ENCODE measurements at places on chromosomes 2 and 18.

DNA sequence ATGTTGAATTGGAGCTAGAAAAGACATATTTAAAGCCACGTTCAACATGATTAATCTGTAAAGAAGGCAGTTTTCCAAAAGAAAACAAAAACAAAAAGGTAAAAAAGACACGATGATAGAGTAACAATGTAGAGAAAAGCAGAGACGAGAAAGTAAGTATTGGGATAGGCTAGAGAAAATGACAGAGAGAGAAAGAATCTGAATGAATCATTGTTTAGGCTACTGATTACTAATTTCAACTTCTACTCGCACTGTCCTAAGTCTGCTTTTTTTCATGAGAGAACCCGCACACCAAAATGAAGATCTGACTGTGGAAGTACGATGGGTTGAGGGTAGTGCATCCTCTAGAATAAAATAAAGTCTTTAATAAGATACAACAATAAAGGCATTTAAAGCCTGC is 1599.2 kb upstream of the TMEFF2 start:
- no peak for DNase-seq

DNA sequence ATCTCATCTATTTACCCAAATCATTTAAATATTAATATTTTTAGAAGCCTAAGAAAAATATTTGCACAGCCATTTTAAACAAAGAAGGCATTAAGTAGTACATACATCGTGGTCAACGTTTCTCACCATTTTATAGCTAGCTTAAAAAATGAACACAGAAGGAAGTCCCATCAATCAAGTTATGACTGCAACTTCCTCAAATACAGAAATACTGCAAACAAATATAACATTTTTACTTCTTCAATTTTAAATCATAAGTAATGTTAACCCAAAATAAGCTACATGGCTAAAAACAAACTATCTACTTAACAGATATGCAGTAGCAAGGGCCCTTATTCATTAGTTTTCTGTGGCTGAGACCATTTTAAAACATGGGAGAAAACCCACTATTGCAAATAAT is 30.6 kb downstream of the ITSN2 start:
- DNase-seq, result no peak

DNA sequence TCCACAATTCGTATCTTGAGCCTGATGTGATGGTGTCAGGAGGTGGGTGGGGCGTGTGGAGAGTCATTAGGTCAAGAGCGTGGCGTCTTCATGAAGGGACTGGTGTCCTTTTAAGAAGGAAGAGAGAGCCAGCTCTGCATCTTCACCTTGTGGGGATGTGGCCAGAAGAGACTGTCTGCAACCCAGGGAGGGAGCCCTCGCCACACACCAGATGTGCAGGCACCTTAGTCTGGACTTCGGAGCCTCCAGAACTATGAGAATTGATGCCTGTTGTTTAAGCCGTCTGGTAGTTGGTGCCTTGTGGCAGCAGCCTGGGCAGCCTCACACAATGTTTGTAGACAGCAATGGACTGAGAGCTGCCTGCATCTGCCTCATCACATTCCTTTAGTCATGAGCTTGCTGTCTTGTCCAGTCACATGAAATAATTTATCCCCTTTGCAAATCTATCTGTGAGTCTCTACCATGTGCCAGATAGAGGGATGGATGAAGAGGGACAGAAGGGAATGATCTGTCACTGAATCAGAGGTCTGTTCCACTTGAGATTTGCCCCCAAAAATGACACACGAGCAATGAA is 61.0 kb downstream of the MYT1L start:
- no peak for DNase-seq

DNA sequence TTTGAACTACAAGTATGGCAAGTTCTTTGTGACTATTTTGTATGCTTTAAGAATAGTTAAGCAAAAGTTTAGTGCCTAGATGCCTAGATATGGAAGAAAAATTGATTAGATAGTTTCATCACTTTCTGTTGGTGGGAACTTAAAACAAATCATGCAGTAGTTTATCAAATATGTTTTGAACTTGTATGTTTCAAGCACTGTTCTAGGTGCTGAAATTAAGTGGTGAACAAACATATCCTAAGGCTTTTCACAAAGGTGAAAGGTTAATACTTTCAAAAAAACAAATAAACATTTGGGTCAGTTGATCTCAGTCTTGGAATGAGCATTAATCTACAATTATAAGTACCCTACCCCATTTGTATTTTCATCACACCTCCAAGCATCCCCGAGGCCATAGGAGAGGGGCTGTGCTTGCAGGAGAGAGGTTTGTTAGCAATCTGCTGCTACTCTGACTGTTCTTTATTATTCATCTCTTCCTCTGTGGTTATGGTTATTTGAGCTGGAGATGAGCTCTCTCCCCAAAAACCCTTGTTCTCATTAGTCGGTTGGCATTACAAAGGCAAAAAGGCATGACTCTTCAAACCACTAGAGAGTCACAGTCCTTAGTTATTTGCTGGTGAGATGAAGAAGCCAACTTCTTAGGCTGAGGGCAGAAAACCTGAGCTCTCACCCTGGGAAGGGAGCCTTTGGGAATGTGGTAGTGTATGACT is 103.9 kb upstream of the FHL2 start:
- DNase-seq, result no peak

- DNase-seq, result no peak
Measured at GRCh38 chr2:69032336-69032735, 19.4 kb downstream of the ANTXR1 start.

DNA sequence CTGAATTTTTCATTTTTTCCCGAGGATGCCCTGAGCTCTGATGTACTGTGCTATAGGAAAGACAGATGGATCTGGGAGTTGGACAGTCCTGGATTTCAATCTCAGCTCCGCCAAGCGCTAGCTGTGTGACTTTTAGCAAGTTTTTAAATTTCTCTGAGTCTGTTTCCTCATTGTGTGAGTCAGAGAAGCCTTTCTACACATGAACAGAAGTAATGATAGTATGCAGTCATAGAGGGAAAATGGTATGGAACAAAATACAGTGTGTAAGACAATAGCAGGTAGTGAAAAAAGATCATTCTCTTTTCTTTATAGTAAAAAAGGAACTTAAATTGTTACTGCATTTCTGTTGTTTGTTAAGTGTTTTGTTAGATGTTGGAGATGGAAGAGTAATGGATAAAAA is 52.4 kb upstream of the PPM1B start:
- DNase-seq, result no peak

DNA sequence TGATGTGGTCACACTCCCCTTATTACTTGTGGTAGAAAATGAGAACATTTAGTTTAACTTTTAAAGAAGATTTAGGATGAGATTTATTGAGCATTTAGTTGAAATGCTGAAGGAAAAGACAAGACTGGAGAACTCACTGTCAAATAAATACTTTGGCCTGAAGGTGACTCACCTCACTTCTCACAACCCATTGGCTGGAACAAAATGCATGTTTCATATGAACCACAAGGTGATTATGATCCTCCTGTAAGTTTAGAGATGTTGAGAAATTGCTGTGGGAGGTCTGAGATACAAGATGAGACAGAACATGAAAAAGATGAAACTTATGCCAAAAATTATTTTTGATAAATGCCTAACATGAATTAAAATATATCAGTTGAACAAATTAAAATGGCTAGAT is 1004.5 kb downstream of the SOCS6 start:
- no peak for DNase-seq

- DNase-seq, result no peak
Measured at GRCh38 chr2:61878761-61879160, 9.7 kb downstream of the CCT4 start.

DNA sequence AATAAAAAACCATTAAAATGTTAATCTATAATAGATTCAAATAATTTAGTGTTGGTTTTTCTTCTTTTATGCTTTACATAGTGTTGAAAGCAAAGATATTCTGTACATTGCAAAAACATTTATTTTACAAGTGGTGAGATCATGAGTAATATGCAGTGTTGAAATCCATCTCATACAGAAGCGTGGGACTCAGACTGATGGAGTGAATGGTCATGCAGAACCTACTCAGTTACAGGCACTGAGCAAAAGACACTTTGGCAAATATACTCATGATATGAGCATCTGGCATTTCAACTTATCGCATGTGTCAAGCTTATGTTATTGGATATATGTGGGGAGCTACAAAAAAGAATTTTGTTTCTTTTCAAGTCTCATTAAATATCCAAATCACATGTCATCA is 620.2 kb upstream of the NETO1 start:
- DNase-seq, result no peak

- DNase-seq, result no peak
Measured at GRCh38 chr18:22318745-22319407, 98.8 kb downstream of the CTAGE1 start.

DNA sequence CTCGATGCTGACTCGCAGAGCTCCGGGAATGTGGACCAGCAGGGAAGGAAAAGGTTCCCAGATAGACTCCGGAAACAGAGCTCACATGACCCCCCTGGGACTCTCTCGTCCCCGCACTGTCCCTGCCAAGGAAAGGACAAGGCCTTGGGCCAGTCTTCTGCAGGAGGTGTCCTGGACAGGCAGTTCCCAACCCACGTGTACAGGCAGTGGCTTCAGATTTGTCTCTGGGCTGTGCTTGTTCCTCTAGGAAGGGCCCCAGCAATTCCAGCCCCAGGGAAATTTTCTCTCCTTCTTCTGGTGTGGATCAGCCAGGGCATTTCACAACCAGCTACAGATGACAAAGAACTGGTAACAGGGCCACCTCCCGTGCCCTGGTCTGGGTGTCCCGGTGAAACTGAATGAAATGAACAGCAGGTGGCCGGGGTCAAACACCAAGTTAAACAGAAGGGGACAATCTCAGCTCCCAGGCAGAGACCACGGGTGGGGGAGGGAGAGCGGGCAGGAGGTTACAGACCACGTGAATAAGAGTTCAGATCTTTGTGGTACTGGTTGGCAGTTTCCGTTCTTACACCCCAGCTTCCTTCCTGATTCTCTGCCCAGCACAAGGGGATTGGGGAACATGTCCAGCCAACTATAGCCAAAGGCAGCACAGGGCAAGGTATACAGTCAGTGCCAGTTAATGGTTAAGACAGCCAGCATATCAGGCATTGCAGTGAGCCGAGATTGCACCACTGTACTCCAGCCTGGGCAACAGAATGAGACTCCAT is 52.2 kb upstream of the CAB39 start:
- DNase-seq, result no peak

DNA sequence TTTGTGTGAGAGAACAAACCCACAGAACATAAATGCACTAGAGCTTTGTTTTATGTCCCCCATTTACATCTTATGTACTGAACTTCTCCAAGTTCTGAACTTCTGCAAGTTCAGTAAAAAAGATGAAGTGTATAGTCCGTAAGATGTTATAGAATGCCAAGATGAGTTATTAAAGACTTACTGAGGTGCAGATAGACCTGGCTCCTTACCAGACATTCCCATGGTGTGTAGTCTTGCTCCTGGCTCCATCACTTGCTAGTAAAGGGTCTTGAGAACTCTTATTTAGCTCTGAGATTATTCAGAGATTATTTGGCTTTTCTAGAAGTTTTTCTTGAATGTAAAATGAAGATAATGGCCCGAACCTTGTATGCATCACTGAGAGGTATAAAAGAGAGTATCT is 16.8 kb downstream of the GULP1 start:
- no peak for DNase-seq

DNA sequence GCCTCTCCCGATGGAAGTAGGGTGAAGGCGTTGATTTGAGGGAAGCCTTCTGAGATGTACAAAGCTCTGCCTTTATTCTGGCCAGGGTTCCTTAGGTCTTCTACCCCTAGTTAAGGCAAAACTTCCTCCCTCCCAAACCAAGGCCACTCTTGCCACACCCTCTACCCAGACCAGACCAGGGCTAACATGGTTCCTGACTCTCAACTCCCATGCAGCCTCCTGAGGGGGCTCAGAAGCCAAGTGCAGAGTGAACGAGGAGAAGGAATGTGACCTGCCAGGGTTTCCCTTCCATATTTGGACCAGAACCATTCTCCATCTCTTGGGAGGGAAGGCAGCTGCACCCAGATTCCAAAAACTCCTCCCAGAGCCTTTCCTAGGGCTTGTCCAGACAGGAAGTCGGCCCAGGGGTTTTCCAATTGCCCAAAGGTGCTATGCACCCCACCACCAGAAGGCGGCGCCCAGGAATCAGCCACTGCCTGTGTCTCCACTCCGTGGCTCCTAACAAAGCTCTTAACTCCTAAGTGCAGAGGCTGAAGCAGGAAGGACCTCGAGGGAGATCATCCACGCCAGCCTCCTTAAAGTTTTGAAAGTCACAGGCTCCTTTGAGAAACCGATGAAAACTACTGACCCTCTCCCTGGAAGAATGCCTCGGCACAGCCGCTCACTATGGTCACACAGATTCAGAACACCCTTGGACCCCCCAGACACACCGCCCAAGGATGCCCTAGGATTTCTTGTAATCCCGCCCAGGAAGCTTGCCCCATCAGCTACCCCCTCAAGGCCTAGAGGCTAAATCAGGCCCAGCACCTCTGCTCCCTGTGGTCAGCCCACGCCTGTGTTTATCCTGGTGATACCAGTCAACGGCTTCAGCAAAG is 157.8 kb downstream of the SMAD2 start:
- DNase-seq, result no peak

- DNase-seq, result no peak
Measured at GRCh38 chr2:29227935-29228675, 112.9 kb downstream of the CLIP4 start.

GRCh38 chr18:62741584-62741983 is 26.2 kb downstream of the PHLPP1 start:
- DNase-seq, result no peak

- no peak for DNase-seq
Measured at GRCh38 chr2:207765547-207765946, 4.2 kb downstream of the FZD5 start.

GRCh38 chr2:119219873-119220272 is 3.8 kb upstream of the STEAP3 start:
- DNase-seq, result no peak

DNA sequence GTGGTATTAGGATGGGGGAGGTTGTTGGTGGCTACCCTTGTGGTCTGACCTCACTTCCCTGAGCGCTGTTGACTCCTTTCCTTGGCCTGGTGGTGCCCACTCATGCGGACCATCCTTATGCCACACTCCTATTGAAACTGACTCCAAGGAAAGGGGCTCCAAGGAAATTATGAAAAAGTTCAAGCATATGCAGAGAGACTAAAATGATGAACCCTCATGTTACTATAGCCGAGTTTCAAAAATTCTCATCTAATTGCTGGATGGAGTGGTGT is 96.2 kb upstream of the STPG4 start:
- DNase-seq, result no peak

DNA sequence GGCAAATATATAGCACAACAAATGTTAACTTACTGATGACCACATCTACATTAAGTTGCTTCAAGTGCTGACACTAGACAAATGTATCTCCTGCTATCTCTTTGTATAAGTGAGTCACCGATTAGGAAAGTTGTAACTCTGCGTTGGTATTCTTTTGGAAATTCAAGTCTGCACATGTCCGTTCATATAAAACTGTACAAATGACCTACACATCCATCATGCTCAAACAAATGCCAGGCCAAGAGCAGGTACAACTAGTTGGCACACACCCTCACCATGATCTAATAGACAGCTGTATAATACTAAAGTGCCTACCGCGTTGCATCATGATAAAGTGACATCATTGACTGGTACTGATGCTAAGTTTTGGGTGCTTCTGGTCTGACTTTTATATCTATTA is 141.1 kb downstream of the RBMS1 start:
- DNase-seq, result no peak

DNA sequence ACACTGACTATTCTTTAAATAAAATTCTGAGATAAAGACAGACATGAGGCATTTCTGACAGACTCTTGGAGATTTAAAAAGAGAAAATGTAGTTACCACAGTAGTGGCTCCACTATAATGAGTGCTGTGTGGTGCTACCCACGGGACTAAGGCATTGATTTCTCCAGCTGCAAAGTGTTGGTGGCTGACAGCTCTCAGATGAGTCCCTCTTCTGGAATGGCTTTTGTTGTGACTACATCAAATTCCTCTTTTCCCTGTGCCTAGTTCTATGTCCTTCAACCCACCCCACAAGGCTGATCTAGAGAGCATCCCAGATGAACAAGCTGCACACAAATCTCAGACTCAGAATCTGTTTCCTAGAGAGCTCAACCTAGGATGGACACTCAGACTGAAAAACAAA is 884.8 kb upstream of the ZEB2 start:
- DNase-seq, result no peak
